ENCODE measurements at places on chromosomes 7 and 10.

DNA sequence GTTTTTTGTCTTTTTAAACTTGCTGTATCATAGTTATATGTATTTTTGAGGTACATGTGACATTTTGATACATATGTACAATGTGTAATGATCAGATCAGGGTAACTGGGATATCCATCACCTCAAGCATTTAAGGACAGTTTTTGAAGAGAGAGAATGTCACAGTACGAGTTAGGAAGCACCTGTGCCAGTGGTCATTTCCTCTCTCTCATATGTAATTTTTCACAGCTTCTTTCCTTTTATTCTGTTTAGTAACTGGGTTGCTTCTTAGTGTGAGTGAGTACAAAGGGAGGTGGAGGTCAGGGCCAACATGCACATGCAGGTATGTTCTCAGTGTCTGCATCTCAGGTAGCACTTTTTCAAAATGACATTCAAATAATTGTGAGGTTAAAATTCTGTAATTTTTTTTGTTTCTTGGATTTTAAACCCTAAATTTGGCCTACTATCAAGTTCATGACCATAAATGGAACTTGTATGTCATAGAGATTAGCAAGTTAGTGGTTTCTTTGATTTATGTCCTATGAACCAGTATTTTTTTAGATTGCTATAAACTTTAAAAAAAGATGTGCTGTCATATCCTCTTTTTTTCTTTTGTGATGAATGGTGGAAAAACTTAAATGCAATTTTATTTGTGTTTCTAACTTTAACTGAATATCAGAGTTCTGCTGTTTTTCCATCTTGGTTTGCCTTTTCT is 42.7 kb downstream of the SNX10 start:
- no peak for DNase-seq

DNA sequence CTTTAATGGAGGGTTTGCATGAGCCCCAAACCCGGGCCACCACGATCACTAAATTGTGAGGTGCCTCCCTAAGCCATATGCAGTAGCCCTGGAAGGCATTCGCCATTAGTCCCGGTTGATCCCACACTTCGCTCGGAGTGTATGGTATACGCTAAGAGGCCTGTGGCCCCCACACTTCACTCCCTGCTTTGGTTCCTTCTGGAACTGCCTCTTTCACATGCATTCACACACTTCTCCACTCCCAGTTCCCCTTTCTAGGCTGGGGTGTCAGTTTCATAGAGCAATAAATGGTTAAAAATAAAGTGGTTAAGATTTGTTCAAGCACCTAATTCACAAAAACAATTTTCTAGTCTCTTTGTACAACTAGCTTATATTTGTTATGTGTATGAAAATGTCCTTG is 212.1 kb upstream of the KCND2 start:
- DNase-seq = no peak

DNA sequence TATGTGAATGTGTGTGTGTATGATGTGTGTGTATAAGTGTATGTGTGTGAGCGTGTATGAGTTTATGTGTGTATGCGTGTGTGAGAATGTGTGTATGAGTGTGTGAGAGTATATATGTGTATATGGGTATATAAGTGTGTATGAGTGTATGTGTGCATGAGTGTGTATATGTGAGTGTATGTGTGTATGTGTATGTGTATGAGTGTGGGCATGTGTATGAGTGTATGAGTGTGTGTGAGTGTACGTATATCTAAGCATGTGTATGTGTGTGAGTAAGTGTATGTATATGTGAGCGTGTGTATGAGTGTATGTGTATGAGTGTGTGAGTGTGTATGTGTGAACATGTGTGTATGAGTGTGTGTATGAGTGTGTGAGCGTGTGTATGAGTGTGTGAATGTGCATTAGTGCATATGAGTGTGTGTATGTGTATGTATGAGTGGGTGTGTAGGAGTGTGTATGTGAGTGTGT is 12.9 kb downstream of the SLC13A4 start:
- DNase-seq = no peak

DNA sequence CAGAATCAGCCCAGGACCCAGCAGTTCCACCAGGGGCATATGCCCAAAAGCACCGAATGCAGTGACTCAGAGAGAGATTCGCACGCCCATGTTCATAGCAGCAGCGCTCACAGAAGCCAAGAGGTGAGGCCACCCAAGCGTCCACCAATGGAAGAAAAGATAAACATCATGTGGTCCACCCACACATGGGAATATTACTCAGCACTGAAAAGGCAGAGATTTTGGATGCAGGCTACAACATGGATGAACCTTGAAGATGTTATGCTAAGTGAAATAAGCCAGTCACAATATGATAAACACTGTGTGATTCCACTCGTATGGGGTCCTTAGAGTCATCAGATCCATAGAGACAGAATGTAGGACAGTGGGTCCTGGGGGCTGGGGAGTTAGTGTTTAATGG is 427.4 kb downstream of the DNAJB6 start:
- no peak for DNase-seq

DNA sequence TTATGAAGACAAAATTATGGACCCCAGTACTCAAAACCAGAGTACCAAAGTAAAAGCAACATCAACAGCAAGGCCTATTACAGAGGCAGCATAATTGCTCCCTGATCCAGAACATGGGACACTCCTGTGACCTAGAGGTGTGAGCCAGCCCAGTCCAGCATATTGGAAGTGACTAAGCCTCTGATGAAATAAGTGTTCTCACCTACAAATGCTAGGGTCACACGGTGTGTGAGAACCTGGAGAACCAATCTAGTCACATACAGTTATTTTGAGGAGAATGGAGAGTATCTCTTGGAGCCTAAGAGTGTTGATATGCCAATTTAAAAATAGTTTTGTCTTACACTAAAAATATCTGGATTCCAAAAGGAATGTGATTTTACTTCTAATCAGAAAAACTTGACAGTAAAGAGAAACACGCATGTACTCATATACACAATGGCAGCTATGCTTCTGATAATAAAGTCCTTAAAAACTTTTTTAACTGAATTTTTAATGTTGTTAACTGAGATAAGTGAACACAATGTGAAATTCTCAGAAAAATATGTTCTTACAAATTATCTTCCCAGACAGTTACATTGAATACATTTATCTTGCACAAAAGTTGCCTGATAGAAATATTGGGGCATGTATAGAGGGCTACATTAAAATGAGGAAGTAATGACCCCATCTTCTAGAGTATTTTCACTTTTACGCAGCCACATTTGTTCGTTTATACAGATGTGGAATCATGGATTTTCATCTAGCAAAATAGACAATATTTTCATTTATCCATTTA is 56.8 kb upstream of the CD36 start:
- DNase-seq = no peak

DNA sequence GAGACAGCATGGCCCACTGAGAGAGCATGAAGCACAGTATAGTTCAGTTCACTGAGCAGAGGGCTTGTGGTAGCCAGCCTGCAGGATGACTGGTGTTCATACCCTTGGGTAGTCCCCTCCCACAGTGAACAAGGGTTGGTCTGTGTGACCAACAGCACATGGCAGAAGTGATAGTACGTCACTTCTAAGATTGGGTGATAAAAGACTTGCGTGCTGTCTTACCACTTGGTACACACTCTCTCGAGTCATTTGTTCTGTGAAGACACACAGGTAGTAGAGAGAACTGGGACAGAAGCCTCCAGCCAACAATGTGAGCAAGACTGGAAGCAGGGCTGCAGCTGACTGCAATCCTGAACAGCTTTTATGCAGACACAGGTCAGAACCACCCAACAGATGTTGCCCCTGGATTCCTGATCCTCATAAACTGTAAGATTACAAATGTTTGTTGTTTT is 14.6 kb downstream of the EPC1 start:
- DNase-seq = no peak

- no peak for DNase-seq
Measured at GRCh38 chr10:34811968-34812514, 3.1 kb downstream of the PARD3 start.

DNA sequence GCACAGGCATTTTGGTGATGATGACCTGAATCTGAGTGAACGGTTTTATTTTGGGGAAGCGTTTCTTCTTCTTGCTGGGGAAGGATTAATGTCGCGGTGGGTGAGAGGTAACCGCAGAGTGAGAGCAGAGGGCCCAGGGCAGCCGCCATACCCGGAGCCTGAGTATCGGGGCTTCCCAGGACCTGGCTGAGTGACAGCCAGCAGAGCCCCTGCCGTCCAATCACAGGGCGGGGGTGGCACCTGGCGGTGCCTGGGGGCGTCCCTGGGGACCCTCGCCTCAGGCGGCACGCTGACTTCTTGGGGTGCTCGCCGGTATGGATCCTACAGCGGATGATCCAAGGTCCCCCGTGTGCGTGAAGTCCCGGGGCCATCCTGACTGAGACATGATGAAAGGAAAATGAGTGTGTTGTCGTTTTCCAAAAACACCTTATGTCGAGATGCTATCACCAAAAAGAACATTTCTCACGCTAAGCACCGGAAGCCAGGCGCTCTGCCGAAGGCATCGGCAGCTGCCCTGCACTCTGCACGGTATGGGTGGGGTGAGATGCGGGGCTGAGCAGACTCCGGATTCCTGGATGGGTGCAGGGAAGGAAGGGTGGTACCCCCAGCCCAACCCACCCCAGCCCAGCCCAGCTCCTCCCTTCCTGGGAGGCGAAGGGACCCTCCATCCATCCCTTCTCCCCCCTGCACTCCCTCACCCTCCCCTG is 227.9 kb upstream of the SHH start:
- DNase-seq = no peak

DNA sequence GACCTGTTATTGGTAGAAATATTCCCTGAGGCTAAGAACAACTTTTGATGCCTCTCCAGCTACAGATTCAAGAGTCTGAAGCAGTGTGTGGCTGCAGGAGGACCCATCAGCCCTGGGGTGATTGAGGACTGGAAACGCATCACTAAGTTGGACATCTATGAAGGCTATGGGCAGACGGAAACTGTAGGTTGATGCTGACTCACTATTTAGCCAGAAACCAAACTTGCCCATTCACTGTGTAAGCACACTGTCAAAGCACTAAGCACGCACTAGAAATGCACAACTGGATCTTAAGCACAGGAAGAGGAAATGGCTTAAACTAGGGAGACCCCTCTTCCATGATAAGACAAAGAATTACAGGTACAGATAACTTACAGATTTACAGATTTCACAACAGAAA is 20.8 kb downstream of the ACSM6 start:
- DNase-seq = no peak

DNA sequence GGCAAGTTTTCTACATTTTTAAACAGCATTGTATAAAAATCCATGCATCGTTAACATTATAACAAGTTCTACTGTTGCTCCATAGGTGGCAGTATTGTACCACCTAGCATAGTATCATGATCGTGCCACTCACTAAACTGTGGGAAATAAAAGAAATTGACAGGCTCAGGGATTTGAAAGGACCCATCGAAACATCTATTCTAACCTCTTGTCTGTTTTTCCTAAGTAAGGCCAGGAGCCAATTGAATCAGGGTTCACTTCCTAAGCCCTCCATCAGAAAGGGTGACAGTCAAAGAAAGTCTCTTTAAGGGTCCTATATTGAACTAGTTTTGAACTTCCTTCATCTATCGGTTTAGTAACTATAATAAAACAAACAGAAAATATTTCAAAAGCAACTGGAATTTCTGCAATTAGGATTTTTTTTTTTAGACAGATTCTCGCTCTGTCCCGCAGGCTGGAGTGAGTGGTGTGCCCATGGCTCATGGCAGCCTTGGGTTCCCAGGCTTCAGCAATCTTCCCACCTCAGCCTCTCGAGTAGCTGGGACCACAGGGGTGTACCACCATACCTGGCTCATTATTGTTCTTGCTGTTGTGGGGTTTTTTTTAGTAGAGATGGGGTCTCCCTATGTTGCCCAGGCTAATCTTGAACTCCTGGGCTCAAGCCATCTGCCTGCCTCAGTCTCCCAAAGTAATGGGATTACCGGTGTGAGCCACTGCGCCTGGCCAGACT is 9.4 kb downstream of the HACD1 start:
- DNase-seq = no peak

- DNase-seq = no peak
Measured at GRCh38 chr10:121078036-121078435, 226.9 kb downstream of the WDR11 start.

GRCh38 chr7:19537942-19538401 is 170.9 kb downstream of the POLR1F start:
- DNase-seq = no peak

GRCh38 chr10:100348389-100348927 is 1.4 kb downstream of the SCD start:
- no peak for DNase-seq

GRCh38 chr7:68875857-68876256 is 722.4 kb upstream of the AUTS2 start:
- no peak for DNase-seq

DNA sequence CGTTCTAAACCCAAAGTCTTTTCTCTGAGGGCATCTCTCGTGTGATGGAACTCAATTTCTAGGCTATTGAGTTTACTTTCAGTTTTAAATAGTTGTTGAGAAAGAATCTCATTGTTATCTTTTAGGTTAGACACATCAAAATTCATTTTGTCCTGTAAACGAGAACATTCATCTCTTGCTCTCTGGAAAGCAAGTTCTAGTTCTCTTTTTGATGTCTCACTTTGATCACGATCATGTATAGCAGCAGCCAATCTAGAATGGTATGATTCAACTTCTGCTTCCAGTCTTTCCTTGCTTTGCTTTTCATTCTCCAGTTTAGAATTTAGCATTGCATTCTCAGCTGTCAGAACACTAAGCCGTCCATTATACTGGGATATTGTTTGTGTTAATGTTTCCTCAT is 65.1 kb downstream of the ANKRD26 start:
- DNase-seq = no peak

- DNase-seq = no peak
Measured at GRCh38 chr10:60618861-60619260, 159.4 kb upstream of the CDK1 start.

DNA sequence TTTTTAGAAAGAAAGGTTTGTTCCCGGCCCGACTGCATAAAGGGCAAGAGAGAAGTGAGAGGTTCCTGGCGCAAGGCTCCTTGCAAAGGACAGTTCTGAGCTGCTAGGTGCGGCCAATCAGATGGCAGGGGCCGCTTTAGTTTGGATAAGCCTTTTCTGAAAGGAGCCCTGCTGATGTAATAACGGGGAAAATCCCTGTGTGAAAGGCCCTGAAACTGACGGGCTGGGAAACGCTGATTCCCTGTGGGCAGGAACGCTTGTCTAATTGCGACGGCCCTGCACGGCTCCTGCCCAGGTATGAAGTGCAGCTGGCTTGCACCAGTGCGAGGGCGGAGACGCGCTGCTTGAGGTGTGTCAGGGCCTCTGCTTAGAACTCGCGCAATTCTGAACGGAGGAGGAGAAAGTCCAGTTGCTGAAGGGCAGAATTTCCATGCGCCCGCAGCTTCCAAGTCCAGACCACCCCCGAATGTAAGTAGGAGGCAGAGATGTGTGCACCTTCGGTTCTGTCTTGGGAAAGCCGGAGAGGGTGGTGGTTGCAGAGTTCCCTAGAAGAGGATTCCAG is 30.5 kb downstream of the TACC2 start:
- DNase-seq = no peak
